A549 treated with ZK216348 at 1 μM for 4 hours (cell line): ENCODE measurements at places on chromosomes 7 and 10. TPM values are rescaled to one million over a fixed set of nuclear protein-coding genes. Genes with fewer than 3 reads are reported as not detected.

CFAP46 gene
- 0.98 to 2.4 TPM (median 1.4 TPM) in 5 replicates for total RNA-seq

CCDC71L gene
- total RNA-seq, result 9.6 to 17.8 TPM (median 14.1 TPM) in 5 replicates

CCZ1B gene
- total RNA-seq, result 27.9 to 57.1 TPM (median 34.6 TPM) in 5 replicates

ZP3 gene
- 13.1 to 23.3 TPM (median 18.2 TPM) in 5 replicates for total RNA-seq

PRLHR gene
- not detected in 5 replicates for total RNA-seq

SPDYE2B gene
- not detected in 5 replicates for total RNA-seq

PTF1A gene
- total RNA-seq, result not detected in 5 replicates

CYP2C18 gene
- total RNA-seq, result 0.11 to 0.12 TPM in 2 of 5 replicates, not detected in the others

INMT gene
- total RNA-seq, result not detected in 5 replicates

ZCWPW1 gene
- total RNA-seq, result 0.85 to 2.1 TPM (median 1.4 TPM) in 5 replicates

ZNHIT1 gene
- total RNA-seq, result 63.7 to 98.7 TPM (median 88.6 TPM) in 5 replicates

PTPN12 gene
- total RNA-seq, result 54.8 to 88.1 TPM (median 61.5 TPM) in 5 replicates

MARVELD1 gene
- total RNA-seq, result 34.0 to 55.5 TPM (median 49.0 TPM) in 5 replicates

ADRA2A gene
- total RNA-seq, result 0.05 TPM in 1 of 5 replicates, not detected in the others

FAM237B gene
- total RNA-seq, result not detected in 5 replicates

SKIDA1 gene
- total RNA-seq, result 1.1 to 1.6 TPM (median 1.3 TPM) in 5 replicates

GRM8 gene
- total RNA-seq, result 0.13 TPM in 1 of 5 replicates, not detected in the others

CRTAC1 gene
- total RNA-seq, result 1.0 to 1.4 TPM (median 1.2 TPM) in 5 replicates

AMPH gene
- total RNA-seq, result 0.18 TPM in 1 of 5 replicates, not detected in the others

MEOX2 gene
- total RNA-seq, result not detected in 5 replicates

C10orf62 gene
- total RNA-seq, result 0.15 TPM in 1 of 5 replicates, not detected in the others

SFTPA1 gene
- total RNA-seq, result not detected in 5 replicates

PNLIPRP3 gene
- total RNA-seq, result not detected in 5 replicates

GRM3 gene
- total RNA-seq, result not detected in 5 replicates

MGAM2 gene
- not detected in 5 replicates for total RNA-seq

CDNF gene
- total RNA-seq, result 0.52 to 1.4 TPM (median 1.1 TPM) in 5 replicates

UCN3 gene
- total RNA-seq, result not detected in 5 replicates

HOXA10 gene
- total RNA-seq, result 7.3 to 8.9 TPM (median 7.7 TPM) in 5 replicates

ITIH5 gene
- total RNA-seq, result 0.08 to 0.24 TPM (median 0.11 TPM) in 4 of 5 replicates, not detected in the other

ADAP1 gene
- 2.3 to 6.6 TPM (median 5.0 TPM) in 5 replicates for total RNA-seq

KMT2E gene
- 12.9 to 23.7 TPM (median 17.9 TPM) in 5 replicates for total RNA-seq

RGR gene
- not detected in 5 replicates for total RNA-seq

BMPER gene
- 5.4 to 6.4 TPM (median 5.6 TPM) in 5 replicates for total RNA-seq

ODAD2 gene
- total RNA-seq, result not detected in 5 replicates

XRCC2 gene
- 3.0 to 5.9 TPM (median 4.5 TPM) in 5 replicates for total RNA-seq

SRGN gene
- 65.0 to 99.8 TPM (median 67.3 TPM) in 5 replicates for total RNA-seq

STAMBPL1 gene
- 28.2 to 34.8 TPM (median 32.1 TPM) in 5 replicates for total RNA-seq

CCDC136 gene
- 1.7 to 3.6 TPM (median 2.1 TPM) in 5 replicates for total RNA-seq

CXCL12 gene
- total RNA-seq, result 0.08 to 0.25 TPM (median 0.20 TPM) in 3 of 5 replicates, not detected in the others

SCIN gene
- total RNA-seq, result 0.30 to 0.71 TPM (median 0.45 TPM) in 5 replicates

GSTO2 gene
- total RNA-seq, result 2.1 to 2.7 TPM (median 2.3 TPM) in 5 replicates

MUC3A gene
- total RNA-seq, result 9.8 to 23.5 TPM (median 22.0 TPM) in 5 replicates

WNT8B gene
- total RNA-seq, result 0.07 TPM in 1 of 5 replicates, not detected in the others

AKR1C8 gene
- total RNA-seq, result 0.29 TPM in 1 of 5 replicates, not detected in the others

TUBAL3 gene
- 0.22 to 0.45 TPM (median 0.33 TPM) in 5 replicates for total RNA-seq

IFIT2 gene
- total RNA-seq, result 1.7 to 4.5 TPM (median 2.8 TPM) in 5 replicates

ERVW-1 gene
- total RNA-seq, result not detected in 5 replicates

SLC18A3 gene
- total RNA-seq, result not detected in 5 replicates

OR2F2 gene
- total RNA-seq, result not detected in 5 replicates

PKD2L1 gene
- 0.06 to 0.12 TPM in 2 of 5 replicates, not detected in the others for total RNA-seq

CYP26C1 gene
- not detected in 5 replicates for total RNA-seq

TEX47 gene
- total RNA-seq, result not detected in 5 replicates

UROS gene
- 56.4 to 66.9 TPM (median 58.2 TPM) in 5 replicates for total RNA-seq

AASS gene
- total RNA-seq, result 0.06 to 0.15 TPM (median 0.07 TPM) in 3 of 5 replicates, not detected in the others
